ENCODE measurements at places on chromosomes 3 and 15.

GRCh38 chr3:38129058-38129457 lies 7.9 kb downstream of the ACAA1 start:
- H3K4me3 ChIP-seq = no peak overlapping the region
- no peak for DNase-seq
- peaks cover 19% of the 10 kb centered on the region for H3K4me1 ChIP-seq
- peaks cover 61% of the 10 kb centered on the region for H3K36me3 ChIP-seq
- no peak overlapping the region for H3K27ac ChIP-seq

DNA sequence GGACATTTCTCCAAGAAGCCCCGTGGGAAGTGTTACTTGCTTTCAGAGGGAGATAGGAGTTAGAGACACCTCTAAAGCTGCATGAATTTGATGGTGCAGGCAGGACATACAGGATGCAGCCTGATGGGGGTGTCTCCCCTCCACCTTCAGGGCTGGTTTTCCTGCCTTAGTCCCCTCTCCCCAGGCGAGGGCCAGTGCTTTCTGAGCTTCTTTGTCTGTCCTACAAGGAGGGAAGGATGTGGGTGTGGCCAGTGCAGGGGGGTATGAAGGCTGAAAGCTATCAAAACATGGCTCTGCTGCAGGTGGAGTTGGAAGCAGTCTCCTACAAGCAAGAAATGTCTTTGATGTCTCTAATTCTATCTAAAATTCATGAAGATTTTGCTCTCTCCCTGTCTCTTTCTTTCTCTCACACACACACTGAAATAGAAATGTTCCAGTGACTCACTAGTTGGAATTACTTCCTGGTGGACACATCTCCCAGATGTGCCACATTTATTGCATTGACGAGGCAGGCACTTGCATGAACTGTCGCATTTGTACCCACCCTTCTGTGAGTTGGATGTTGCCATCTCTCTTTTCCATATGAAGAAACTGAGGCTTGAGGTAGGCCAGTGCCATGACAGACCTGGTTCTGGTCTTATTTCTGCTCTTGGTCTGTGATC lies 13.9 kb upstream of the PODXL2 start:
- no peaks in the 10 kb centered on the region for H3K27me3 ChIP-seq
- no peak overlapping the region for H3K27ac ChIP-seq
- peaks cover 24% of the 10 kb centered on the region for H3K4me1 ChIP-seq
- no peak overlapping the region for H3K4me3 ChIP-seq

DNA sequence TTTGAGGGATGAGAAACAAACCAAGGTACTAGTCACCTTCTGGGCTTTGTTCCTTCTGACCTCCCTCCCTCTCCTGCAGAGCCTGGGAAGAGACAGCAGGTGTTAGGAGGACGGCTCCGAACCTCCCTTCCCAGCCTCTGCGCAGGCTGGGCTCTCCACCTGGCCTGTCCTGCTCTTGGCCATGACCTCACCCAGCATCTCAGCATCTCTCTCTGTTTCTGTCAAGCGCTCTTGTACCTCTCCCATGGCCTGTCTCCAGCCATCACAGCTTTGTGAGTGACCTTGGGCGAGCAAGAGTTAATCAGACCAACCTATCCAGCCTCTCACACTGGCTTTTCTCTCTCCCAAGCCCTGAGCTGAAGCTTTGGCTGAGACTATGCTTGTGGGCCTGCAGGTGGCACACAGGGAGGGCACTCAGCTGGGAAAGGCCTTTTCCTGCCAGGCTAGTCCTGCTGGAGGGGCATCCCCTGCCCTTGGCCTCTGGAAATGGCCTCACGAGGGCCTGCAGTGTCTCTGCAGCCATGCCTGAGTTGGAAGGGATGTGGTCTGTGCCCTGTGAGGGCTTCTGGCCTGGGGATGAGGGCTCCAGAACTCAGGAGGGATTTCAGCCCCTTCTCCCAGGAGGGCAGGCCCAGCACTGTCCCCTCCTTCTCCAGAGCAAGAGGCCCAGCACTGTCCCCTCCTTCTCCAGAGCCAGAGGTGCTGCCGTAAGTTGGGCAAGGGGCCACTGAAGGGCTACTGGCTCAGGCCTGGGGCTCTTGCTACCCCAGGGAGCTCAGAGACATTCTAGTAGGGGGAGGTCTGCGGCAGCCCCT lies 2.1 kb downstream of the CHST13 start:
- H3K4me3 ChIP-seq = no peak overlapping the region
- no peaks in the 10 kb centered on the region for H3K4me1 ChIP-seq
- H3K27me3 ChIP-seq = peaks cover 54% of the 10 kb centered on the region
- DNase-seq = no peak

GRCh38 chr3:168085491-168086119 lies 10.1 kb downstream of the GOLIM4 start:
- H3K27ac ChIP-seq = no peak overlapping the region
- no peak for DNase-seq
- peaks cover 4% of the 10 kb centered on the region for H3K27me3 ChIP-seq
- peaks cover 5% of the 10 kb centered on the region for H3K4me1 ChIP-seq

GRCh38 chr3:185717121-185717520 lies 107.7 kb downstream of the IGF2BP2 start:
- H3K4me1 ChIP-seq = no peaks in the 10 kb centered on the region
- H3K27ac ChIP-seq = no peak overlapping the region
- H3K36me3 ChIP-seq = no peaks in the 10 kb centered on the region
- peaks cover 22% of the 10 kb centered on the region for H3K27me3 ChIP-seq
- no peak overlapping the region for H3K4me3 ChIP-seq

GRCh38 chr15:93985176-93985575 lies 246.2 kb upstream of the MCTP2 start:
- H3K27me3 ChIP-seq = no peaks in the 10 kb centered on the region
- no peak overlapping the region for H3K27ac ChIP-seq
- DNase-seq = no peak
- peaks cover 10% of the 10 kb centered on the region for H3K4me1 ChIP-seq
- H3K36me3 ChIP-seq = no peaks in the 10 kb centered on the region
- H3K4me3 ChIP-seq = no peak overlapping the region

DNA sequence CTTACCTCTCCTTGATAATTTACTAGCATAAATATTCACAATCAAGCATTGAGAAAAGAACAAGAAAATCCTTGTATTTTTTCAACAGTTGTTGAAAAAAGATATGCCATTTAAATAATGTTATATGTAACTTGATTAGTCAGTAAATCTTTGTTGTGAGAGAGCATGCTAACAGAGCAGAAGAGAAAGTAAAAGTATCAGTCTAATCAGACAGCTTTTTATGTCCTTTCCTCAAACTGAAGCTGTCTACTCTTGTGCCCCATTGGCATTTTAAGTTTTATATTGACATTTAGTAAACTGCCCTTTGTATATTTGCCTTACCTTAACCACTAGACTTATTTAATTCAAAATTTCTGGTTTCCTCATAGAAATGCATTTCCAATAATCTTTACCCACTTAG lies 668.7 kb downstream of the OTOL1 start:
- H3K27ac ChIP-seq = no peak overlapping the region
- no peak overlapping the region for H3K4me3 ChIP-seq
- no peaks in the 10 kb centered on the region for H3K36me3 ChIP-seq
- no peaks in the 10 kb centered on the region for H3K4me1 ChIP-seq
- no peak for DNase-seq

DNA sequence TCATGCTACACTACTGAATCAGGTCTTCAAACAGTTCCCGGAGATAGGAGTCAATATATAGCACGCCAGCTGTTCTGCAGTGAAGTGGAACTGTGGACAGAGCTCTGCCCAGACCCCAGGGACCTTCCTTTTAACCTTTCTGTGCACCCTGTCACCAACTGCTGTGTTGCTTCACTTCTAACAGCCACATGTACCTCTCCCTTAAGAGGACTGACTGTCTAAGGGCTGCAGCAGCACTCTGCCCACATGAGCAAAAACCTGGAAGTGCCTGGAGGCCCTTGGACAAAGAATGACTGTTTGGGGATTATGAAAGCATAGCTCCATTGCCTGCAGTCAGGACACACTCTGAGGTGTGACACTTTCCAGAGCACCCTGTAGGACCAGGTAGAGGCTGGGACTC lies 88.3 kb upstream of the CTNNB1 start:
- H3K36me3 ChIP-seq = no peaks in the 10 kb centered on the region
- DNase-seq = no peak
- no peaks in the 10 kb centered on the region for H3K4me1 ChIP-seq
- H3K4me3 ChIP-seq = no peak overlapping the region

DNA sequence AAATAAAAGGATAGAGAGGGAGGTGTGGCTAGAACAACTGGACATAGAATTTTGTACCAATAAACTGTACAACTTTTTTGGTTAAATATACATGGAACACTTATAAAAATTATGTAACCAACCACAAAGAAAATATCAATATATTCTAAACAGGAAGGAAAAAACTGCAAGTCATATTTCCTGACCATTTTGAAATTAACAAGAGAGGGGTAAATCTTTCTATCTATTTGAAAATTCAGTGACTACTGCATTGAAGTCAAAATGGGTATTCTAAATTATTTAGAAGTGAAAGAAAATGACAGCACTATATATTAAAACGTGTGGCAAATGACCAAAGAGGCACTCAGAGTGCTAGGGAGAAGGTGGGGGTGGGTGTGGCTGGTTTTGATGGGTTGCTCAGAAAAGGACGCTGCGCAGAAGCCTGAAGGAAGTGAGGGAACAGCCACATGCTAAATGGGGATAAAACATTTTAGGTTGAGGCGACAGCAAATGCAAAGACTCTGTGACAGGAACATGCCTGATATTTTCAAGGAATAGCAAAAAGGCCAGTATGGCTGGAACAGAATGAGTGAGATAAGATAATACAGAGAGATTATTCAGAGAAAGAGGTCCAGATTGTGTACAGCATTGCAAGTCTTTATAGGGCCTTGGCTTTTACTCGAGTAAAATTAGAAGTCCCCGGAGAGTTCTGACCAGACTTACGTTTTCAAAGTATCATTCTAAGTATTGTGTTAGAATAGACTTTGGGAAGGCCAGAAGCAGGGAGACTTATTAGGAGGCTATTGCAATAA lies 41.1 kb downstream of the ERICH6 start:
- H3K27me3 ChIP-seq = peaks cover 34% of the 10 kb centered on the region
- H3K27ac ChIP-seq = no peak overlapping the region
- H3K4me3 ChIP-seq = no peak overlapping the region
- no peak for DNase-seq

Measured in activated naive CD4-positive, alpha-beta T cell treated with anti-CD3 and anti-CD28 coated beads, Interleukin-2, amount 10 ng/mL, durations not matched to agents 7 days and 5 days (primary cell).